ENCODE measurements at places on chromosomes 11 and 22.

- DNase-seq = no peak
Measured at GRCh38 chr22:27241430-27242321, 559.9 kb downstream of the MN1 start.

DNA sequence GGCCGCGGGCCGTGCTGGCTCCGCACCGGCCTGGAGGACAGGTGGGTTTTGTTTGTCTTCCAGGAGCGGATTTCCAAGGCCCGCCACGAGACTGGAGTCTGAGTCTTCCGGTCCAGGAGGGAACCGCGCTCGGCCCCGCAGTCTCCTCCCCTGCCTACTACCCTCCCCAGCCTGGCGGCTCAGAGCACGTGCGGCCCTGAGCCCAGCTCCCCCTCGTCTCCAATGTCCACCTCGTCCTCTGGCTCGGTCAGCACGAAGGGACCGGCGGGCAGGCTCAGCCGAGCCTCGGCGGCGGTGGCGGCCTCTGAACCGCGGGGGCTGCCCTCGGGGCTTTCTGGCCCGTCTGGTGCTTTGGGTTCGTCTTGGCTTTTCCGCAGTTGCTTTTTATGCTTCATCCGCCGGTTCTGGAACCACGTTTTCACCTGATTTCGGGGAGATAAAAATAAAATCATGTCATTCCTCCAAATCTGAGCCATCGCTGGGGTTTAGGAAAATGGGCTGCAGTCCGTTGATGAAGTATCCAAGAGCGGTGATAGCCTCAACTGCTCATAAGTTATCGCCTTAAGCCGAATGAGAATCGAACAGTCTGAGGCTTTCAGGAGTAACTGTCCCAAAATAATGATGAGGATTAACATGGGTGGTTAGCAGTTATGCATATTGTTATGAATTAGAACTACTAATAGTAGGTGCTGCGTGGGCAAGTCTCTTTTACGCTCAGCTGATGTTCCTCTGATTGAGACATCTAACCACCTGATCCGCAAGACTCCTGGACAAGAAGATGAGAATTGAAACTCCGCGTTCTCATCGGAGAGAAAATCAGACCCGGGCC lies 4.0 kb downstream of the BSX start:
- no peak for DNase-seq

GRCh38 chr11:132910011-132910760 lies 622.1 kb downstream of the OPCML start:
- DNase-seq = no peak

DNA sequence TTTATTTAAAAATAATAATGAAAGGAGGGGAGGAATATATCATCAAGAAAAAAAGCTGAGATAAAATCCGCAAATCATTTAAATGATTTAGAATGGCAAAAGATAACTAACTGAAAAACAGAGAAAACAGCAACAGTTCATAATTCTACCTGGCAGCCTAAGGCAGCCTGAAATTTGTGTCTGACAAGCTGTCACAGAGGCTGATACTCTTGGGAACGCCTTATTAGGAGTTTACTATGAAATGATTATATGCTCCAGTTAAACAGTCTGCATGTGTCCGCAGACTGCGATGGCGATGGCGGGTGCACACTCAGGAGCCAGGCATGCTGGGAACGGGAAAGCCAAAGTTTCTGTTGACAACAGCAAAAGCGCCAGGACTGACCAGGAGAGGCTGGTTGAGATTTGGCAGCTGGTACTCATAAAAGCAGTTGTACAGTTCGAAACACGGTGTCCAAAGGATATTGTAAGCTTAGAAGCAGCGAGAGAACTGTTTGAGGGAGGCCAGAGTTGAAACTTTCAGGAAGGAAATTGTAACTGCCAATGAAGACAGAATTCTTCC lies 172.9 kb upstream of the MPPED2 start:
- DNase-seq = no peak

GRCh38 chr11:69312453-69313404 lies 18.8 kb downstream of the MYEOV start:
- DNase-seq = no peak

DNA sequence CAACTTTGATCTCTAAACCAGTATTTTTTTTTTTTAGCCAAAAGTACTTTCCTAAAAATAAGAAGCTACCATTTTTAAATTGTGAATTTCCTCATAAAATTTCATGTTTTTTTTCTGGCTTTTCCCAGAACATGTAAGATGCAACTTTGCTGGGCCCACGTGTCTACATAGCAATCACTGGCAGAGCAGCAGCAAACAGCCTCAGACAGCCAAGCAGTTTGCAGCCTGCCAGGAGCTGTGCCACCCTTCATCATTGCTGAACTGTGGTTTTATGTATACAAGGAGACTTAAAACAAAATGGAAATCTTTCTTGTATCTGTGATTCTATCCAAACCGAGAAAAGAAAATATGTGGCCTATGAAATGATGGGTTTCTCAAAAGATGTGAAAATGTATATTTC lies 110.2 kb downstream of the GRIA4 start:
- no peak for DNase-seq

- no peak for DNase-seq
Measured at GRCh38 chr22:22025320-22026156, 43.0 kb upstream of the TOP3B start.

GRCh38 chr11:128664317-128664716 lies 29.6 kb upstream of the FLI1 start:
- no peak for DNase-seq

GRCh38 chr11:58391879-58392278 lies 14.8 kb downstream of the OR5B3 start:
- DNase-seq = no peak

DNA sequence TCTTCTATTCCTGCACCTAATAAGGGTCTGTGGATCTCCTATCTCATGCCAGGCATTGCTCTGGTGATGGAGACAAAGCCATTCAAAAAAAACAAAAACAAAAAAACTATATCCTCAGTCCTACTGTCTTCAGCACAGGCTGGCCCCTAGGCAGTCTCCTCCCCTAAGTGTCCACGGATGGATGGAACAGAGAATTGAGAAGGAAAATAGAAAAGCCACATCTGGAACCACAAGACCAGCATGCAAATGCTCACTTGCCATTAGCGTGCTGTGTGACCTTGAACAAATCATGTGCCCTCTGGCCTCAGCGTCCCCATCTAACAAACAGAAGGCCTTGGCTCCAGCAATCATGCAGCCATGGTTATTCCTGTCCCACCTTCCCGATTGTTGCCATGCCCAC lies 32.7 kb upstream of the CD82 start:
- DNase-seq = no peak

GRCh38 chr11:129790106-129790505 lies 25.5 kb upstream of the TMEM45B start:
- DNase-seq = no peak

Measured in T-helper 9 cell (primary cell).